ENCODE measurements at places on chromosomes 6 and 20.

DNA sequence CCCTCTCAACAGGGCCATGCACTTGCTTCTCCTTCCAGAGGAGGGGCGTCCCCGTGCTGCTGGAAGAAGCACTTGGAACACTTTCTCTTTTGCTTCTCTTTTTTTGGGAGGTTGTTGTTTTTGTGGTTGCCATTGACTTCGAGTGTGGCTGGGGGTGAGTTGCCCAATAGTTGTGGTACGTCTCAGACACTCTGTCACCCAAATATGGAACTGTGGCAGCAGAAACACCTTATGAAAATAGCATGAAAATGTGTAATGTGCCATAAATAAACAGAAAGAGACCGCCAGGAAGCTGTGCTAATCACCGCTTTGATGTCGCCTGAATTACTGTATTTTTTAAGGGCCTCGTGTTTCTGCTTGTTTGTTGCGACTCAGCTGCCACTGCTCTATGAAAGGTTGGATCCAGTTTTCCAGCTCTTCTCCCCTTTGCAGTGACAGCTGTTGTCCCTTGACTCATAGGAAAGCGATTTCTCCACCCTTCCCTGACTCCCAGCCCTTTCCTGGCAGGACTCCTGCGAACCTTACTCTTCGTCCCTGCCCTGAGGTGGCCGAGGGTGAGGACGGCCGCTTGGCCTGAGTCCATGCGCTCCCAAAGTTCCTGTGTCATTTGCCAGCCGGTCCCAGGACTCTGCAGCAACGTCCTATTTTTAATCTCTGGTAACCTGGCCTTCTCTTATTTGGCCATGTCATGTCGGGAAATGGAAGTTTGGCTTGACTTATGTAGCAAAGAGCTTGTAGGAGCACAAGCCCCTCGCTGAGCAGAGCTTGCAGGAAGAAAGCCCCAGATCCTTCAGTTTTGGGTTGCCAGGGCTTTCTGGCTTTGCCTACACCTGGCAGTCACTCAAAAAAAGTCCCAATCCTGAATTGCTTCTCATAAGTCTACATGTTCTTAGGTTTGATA, 694.6 kb downstream of the QKI start:
- DNase-seq: no peak

- DNase-seq: no peak
These were observed 6.1 kb downstream of the MDFI start for GRCh38 chr6:41644297-41644879.

DNA sequence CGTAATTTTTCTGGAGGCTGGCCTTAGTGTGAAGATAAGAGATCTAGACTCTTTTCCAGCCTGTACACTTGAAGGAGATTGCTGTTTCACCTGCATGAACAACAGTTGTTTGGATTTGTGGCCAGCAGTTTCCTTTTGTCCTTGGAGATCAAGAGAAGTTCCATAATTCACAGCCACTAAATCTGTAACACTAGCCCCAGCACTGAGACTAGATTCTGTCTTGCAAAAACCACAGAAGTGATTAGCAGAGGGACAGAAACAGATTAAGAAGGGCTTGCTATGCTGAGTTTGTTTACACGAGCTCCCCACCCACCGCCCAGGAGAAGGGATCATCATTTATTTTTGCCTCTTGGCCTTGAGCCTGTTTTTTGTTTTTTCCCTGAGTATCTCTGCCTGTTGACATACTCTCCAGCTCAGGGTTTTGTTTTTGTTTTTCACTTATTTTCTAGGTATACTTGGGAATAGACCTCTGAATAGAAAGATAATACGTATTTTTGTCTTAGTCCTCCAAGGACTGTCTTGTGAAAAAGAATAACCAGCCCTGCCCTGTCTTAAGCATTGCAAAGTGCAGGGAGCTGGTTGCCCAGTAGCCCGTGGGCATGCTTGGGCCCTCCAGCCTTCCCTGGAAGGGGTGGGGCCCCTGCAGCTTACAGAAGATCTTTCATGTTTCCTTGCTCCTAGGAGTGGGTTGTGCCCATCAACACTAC, 93.1 kb upstream of the SOX4 start:
- no peak for DNase-seq

DNA sequence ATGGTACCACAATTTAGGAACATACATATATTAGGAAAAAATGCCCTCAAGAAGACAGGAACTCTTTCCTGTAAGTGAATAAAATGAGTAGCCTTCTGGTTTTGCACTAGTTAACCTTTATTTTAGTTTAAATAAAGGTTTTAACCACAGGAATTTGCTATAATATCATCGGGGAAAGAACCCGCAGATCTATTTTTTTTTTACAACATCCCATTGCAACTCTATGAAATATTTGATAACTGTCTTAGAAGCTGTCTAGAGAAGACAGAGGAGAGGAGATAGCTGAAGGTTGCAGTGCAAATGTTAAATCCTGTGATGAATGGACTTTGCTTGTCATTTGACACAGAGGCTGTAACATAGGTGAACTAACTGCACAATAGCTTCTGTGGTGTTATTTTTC, 69.5 kb downstream of the TINAG start:
- DNase-seq: no peak

GRCh38 chr6:12064131-12064530, 52.0 kb downstream of the HIVEP1 start:
- peak; percentile 37 for DNase-seq

DNA sequence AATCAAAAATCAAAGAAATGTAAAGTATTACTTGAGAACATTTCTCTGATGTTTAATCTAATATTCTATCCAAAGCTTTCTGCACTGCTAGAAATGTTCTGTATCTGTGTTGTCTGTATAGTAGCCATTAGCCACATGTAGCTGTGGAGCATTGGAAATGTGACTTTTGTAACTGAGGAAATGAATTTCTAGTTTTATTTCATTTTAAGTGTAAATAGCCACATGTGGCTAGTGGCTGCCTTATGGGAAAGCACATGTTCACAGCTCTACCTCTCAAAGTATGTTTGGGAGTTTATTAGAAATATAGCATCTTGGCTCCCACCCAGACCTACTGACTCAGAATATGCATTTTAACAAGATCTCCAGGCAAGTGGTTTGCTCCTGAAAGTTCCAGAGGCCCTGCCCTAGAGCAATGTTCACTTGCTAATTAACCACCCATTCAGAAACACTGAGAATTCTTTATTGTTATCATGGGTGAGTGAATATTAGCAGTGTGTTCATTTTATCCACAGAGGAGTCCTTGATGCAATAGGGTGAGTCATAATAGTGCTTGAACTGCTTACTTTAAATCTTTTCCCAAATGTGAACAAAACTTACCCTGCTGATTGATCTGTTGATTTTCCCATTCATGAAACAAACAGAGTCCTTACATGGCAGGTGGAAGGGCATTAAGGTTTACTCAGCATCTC, 282.7 kb downstream of the PLCB1 start:
- no peak for DNase-seq

DNA sequence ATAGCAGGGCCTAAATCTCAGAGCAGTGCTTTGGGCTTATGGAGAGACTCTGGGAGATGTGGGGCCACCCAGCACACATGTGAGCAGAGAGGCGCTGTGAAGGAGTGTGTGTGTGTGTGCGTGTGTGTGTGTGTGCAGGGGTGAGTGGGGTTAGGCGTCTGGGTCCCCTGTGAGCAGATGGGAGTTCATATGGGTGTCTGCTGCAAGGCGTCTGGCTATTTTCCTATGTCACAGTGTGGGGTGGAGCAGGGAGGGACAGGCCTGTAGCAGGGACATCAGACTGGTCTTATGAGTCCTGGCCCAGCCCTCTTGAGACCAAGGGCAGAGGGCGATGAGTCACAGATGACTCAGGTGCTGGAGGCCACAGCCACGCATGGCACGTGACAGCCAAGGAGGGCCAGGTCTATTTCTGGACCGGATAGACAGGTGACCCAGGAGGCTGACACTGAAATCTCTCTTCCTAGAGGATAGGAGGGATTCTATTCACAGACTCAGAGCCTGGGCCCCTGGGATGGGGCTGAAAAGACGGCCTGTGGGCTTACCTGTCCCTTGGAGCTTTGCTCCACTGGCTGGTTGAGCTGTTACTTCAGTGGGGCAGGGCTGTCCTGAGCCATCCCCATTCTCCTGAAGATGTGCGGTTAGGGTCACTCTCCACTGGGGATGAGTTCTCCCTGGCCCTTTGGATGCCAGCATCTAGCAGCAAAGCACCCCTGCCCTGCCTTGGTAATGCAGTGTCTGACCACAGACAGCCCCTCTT, 28.9 kb downstream of the VEGFA start:
- no peak for DNase-seq

DNA sequence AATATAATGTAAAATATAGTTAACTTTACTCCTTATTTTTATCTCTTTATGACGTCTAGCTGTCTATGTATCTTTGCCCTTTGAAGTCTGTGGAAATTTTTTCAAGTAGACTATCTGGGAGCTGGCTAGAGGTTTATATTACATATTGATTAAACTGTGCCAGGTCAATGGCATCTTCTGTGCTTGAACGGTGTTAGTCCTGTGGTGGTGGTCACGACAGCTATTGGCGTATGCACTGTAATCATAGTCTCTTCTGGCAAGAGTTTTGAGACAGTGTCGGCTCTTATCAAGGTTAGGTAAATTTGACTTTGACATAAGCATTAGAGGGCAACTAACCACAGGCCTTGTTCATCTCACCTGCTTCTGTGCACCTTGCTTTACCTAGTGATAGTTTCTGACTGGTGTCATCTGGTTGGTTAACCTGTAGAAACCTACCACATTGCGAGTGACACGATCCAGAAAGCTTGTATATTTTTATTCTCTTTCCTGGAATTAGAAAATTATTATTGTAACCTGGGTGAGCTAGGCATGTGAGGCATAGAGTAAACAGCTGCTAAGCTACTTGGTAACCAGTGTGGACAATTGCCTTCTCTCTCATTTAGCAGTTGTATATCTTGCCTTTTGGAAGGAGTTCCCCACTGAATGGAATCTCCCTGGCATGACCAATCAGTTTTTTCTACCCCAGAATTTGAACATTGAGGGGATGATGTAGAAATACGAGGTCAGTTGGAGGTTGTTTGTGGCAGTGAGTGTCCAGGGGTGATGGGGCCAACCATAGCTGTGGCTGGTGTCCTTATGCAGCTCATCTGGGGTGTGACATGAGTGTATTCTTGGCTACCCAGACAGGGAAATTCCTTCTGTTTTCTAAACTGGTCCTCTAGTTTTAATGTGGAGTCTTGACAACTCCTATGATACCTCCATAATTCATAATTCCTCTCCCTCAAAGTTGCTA, 45.9 kb downstream of the SH3BGRL2 start:
- DNase-seq: no peak

GRCh38 chr6:155183095-155183494, 80.7 kb upstream of the CLDN20 start:
- no peak for DNase-seq

DNA sequence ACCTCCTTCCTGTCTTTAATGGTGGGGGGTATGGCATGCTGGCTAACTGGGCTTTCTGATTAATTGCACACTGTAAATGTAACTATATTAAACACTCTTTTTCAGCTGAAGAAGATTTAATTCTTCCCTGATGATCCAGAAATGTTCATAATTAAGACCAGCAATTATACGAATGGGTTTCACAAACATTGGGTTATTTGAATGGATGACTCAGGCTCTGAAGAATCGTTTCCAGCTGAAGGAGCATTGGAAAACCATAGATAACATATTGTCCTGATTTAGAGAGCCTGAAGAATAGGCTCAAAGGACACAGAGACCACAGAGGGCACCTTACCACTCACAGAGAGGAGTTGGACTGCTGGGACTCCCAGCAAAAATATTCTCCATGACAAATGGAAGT, 130.7 kb upstream of the SSTR4 start:
- no peak for DNase-seq

DNA sequence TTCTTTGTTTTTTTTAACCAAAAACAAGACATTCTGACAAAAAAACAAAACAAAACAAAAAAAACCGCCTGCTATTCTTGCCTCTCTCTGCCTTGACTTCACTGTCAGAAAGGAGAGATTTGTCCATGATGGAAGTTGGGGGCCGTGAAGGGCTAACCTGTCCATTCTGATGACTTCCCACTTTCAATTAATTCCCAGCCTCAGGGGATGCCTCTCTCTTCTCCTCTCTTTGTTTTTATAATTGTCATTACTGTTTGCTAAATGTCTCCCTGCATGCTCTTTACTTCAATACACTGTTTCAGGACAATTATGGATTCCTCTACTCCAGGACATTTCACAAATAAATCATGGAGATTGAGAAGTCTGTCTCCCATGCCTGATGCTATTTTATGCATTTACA, 130.5 kb upstream of the CNR1 start:
- no peak for DNase-seq

GRCh38 chr6:51857134-51857533, 230.3 kb downstream of the PKHD1 start:
- DNase-seq: no peak

DNA sequence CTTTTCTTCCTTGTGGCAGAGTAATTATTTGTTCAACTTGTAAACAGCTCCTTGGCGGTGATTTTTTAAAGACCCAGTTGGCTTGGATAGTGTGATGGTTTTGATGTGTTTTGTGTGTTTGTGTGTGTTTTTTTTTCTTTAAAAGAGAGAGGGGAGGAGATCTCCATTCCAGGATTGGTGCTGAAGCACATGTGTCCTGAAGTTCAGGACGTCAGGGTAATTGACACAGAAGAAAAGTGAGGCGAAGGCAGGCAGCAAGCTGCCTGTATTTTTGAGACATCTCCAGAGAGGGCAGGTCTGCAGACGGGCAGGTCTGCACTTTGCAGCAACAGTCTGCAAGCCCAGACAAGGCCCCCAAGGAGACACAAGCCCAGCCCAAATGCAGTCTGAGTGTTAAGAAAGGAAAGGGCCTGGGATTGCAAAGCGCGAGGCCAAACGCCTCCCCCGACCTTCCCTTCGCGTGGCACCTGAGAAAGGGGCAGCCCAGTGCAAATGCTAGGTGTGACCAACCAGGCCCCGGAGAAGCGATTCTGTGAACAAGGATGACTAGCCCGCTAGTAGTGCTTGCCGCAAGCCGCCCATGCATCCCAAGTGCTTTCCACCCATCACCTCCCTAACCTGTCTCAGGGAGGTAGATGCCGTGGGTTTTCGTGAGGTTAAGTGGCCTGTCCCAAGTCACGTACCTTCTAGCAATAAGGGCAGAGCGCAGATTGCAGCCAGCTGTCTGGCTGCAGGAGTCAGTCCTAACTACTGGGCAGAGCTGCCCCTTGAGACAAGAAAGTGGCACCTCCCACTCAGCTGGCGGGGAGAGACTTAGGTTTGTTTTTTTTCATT, 230.5 kb downstream of the ZMYND8 start:
- DNase-seq: no peak

DNA sequence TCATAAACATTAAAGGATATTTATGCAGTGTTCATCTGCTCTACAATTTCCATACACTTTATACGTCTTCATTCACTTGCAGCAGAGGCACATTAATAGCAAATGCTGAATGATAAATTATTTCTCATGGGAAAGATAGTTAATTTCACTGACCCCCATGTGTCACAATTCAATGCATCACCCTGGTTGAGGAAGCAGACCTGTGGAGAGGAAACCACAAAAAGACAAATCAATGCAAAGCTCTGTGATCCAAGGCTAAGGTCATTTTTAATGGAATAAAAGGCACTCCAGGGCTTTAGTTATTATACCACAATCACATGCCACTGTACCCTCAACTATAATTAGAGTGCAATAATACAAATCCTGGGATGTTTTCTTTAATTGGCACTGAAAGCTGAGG, 40.3 kb upstream of the TENT5A start:
- no peak for DNase-seq

Measured in AG09309 (cell line).